Stimulated activated CD4-positive, alpha-beta T cell treated with anti-CD3 and anti-CD28 coated beads, Interleukin-1b, Interleukin-23, amount 100 ng/mL, for 48 hours (primary cell): ENCODE measurements at places on chromosomes 4 and X.

DNA sequence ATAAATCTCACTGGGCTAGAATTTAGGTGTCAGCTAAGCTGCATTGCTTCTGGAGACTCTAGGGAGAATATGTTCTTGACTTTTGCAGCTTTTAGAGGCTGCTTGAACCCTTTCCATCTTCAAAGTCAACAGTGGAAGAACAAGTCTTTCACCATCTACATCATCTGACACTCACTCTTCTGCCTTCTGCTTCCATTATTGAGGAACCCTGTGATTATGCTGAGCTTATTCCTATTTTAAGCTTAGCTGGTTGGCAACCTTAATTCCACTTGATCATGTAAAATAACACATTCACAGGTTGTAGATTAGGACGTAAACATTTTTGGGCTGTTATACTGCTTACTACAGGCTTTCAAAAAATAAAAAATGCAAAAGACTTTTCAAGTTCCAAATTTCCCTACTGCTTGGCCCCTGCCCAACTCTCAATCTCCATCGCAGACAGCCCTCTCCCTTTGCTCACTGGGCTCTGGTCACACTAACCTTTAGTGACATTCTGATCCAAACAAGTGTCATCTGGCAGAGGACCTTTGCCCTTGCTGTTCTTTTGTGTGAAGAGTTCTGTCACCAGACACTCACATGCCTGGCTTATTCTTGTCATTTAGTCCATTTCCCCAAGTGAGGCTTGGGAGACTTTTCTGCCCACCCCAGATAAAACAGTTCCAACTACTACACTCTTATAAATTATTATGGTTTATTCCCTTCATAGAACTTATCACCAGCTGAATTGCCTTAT lies 1056.0 kb downstream of the STIM2 start:
- no peak for DNase-seq

DNA sequence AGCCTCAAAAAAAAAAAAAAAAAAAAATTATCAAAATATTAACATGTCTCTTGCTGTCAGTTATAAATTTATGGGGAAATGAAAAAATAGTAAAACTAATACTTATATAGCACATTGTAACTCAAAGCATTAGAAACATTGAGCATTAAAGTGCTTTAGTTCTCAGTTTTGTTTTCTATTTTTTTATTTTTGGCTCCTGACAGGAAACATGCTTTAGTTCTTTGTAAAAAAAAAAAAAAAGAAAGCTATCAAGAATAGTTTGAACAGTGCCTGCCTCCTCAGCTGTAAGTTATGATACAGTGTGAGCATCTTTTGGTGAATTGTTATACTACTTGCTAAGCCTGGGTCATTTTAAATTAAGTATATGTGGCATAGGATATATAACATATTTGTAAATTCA lies 5.1 kb upstream of the CENPC start:
- DNase-seq: no peak

- DNase-seq: no peak
These were observed 23.6 kb downstream of the CPE start for GRCh38 chr4:165402375-165402774.

DNA sequence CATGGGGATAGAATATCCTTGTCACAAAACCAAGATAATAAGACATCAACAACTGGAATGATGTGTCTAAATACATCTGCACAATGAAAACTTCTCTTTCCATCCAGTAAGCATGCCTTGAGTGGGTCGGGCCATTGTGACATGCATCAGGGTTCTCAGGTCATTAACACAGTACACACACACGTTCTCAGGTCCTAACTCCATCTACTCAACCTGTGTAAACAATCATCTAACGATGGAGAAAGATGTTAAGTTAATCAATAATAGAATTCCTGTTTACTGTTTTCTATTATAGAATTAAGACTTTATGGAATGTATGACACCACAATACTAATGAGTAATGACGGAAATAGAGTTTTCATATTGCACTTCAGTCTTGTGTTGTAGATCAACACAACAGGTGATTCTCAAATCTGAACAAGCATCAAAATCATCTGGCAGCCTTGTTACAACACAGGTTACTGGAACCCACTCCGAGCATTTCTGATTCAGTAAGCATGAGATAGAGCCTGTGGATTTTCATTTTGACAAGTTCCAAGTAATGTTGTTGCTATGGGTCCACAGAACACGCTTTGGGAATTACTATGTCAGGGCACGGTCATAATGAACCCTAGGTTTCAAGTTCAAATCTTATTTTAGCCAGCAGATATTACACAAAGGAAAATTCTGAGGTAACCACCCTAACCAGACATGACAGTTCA lies 315.8 kb upstream of the TEX13C start:
- DNase-seq: no peak

DNA sequence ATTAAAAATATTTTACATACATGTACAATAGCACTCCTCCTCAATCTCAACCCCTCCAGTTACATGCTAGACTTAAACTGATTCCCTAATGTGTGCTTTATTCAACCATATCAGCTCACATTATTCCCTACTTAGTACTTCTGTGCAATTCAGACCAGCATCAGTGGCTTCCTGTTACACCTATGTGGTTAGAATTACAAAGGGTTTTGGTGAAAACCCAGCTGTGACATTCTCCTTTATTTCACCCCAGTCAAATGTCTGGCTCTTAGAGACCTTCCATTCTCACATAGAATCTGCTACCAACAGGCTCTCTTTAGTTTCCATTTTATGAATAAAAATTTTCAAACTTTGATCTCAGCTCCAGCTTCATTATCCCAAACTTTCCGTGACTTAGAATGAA lies 85.2 kb upstream of the SLC7A11 start:
- no peak for DNase-seq

DNA sequence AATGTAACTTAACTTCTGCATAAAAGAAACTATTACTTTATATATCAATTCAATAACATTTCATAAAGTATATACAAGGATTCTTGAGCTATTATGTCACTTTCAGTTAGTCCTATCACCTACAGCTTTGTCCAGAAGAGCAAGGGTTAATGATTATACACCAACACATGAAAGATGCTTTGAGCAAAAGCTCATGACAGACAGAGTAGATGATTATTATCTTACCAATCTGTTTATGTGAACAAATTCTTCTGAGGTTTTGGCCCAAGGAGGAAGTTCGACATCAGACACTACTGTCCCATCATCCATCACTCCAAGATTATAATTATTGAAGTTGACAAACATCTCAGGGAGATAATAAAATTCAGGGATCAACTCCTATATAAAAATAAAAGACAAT lies 166.7 kb upstream of the MAB21L2 start:
- DNase-seq: no peak

GRCh38 chr4:113575401-113575800 lies 186.1 kb downstream of the CAMK2D start:
- no peak for DNase-seq

DNA sequence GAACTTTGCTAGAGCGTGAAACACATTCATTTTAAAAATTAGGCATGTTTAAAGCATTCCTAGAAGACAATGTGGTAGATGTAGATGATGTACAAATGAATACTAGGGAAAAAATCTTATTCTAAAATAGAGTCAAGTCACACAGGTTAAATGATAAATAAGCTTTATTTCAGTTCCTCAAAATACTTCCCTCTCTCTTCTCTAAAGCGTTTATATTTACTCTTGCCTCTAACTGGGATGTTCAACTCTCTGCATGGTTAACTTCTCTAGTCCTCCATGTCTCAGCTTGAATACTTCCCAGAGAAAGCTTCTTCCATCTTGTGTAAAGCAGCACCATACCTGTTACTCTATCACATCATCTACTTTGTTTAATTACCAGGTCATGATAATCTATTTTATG lies 30.9 kb upstream of the GLRA3 start:
- DNase-seq: no peak

GRCh38 chr4:73810191-73810590 lies 26.3 kb upstream of the CXCL6 start:
- DNase-seq: no peak

GRCh38 chr4:113078066-113078465 lies 28.6 kb downstream of the ANK2 start:
- no peak for DNase-seq

DNA sequence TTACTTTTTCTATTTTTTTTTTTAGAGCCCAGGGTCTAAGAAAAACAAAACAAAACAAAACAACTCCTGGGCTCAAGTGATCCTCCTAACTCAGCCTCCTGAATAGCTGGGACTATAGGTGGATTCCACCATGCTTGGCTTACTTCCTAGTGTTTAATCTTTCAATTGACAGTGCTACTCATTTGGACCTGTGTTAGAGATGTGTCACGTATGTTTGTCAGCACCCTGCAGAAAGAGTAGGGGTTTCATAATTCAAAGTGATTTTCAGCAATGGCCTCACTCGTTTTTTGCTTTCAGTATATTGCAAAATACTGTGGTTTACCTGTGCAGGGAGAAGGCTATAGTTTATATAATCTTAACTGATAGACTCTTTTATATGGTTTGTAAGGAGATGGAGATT lies 71.6 kb upstream of the TEX13D start:
- no peak for DNase-seq

DNA sequence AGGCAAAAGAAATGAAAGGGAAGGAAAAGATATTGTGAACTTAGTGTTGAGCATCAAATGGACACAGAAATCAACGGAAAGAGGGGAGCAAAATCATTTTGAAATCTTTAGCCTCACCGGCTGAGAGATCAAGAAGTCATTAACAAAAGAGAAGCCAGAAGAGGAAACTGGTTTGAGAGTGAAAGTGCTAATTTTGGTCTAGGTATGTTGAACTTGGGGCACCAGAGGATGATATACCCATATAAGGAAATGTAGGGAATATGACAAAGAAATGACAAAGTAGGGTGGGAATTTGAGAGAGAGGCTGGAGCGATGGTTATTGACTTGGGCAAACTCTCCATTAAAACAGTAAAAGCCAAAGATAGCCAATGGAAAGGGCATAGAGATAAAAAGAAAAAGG lies 183.4 kb upstream of the ATOH1 start:
- no peak for DNase-seq

DNA sequence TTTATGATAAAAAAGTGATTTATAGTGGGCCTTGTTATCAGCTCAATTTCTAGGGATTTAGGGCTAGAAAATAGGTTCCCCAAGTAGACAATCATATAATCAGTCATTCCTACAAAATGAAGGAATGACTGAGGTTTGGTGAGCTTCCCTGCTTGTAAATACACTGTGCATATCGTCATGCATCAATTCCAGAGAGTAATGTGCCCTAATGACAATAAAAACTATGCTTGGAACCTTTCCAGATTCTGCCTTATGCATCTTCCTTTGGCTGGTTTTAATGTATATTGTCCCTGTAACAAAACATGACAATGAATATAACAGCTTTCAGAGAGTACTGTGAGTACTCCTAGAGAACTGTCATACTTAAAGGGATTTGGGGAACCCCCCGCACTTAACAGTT lies 1310.9 kb downstream of the PCDH7 start:
- DNase-seq: no peak

DNA sequence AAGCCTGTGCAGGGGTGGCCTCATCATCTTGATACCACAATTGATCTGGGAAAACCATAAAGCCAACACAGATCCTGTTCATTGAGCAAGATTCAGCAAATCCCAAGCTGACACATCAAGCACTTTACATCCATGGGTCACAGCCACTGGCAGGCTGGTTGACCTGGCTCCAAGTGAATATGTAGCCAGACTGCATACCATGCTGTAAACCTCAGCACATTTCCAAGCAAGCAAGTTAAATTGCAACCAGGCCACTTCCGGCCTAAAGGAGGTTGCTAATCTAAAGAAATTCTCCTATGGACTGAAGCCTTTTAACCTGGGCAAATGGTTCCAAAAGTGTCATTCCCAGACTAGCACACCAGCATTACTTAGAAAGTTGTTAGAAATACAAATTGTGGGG lies 54.4 kb upstream of the USP26 start:
- no peak for DNase-seq

- DNase-seq: no peak
These were observed 782.2 kb upstream of the LCORL start for GRCh38 chr4:18803781-18804180.

DNA sequence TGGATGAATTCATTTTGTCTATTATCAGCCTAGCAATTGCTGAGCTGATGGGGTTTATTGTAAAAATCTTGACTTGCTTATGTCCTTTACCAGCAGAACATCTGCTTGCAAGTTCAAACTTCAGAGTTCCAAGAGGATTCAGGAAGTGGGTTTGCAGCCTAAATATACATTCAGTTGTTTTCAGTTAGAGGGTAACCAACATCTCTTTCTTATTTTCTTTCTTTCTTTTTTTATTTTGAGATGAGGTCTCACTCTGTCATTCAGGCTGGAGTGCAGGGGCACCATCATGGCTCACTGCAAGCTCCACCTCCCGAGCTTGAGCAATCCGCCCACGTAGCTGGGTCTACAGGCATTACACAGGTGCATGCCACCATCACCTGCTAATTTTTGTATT lies 31.4 kb upstream of the FHL1 start:
- no peak for DNase-seq

DNA sequence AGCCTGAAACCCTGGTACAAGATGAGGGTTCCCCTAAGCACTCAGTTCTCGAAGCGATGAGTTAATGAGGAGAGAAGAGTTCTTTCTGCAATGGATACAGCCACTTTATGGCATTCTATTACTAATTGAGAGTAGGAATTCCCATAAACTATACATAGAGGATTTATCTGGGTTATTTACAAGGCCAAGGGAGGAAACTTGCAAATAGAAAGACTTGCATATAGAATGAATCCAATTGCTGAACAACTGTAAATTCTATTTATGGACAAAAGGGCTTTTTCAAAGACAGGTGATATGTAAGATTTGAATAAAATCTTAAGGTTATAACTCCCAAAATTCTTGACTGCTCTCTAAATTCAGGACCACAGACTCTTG lies 182.2 kb downstream of the PPARGC1A start:
- no peak for DNase-seq

- no peak for DNase-seq
These were observed 205.3 kb downstream of the ARAP2 start for GRCh38 chr4:36039026-36039425.
